Mesenteric fat pad (tissue), 1 donor: ENCODE measurements at places on chromosomes 2 and 18.

DNA sequence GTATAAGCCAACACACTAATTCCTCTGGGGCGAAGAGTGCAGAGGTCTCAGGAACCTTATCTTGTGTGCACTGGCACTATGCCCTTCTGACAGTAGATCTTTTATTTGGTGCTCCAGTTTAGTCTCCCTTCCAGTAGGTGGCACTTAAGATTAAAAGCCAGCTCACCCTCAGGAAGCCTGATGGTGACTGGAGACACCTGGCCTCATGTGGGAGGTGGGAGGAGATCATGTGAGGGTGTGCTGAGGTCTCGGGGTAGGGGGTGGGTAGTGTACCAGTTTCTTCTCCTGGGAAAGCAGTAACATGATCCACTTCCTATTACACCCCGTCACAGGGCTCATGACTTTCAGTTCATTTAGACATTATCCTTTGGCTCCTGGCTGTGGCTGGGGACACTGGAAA is 654.9 kb downstream of the ADCYAP1 start:
- no peak for DNase-seq

DNA sequence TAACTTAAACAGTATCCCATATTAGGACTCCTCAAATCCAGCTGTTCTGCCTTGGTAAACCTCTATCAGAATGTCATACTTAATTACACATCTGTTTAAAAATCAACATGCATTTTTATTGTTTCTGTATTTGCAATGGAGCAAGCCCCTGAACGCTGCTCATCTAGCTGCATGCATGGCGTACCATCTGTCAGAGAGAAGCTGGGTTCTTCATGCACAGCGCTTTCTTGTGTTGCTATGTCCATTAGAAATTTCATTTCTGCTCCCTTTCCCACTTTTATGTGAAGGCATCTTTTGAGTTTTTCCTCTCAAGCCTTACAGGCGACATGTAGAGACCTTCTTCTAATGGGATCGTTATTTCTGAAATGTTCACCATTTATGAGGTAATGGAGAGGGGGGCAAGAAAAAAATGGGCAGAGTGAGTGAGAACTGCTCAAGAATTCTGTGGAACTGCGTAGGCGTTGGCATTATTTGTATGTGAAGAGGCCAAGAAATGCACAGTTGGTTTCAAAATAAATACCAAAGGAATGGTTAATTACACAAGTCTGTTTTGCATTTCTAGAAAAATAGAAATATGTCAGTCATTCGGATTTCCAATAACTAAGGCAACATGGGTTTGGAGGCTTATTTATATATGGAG is 31.6 kb downstream of the INSIG2 start:
- no peak for DNase-seq

- no peak for DNase-seq
Measured at GRCh38 chr18:7338846-7339245, 108.0 kb downstream of the LRRC30 start.

DNA sequence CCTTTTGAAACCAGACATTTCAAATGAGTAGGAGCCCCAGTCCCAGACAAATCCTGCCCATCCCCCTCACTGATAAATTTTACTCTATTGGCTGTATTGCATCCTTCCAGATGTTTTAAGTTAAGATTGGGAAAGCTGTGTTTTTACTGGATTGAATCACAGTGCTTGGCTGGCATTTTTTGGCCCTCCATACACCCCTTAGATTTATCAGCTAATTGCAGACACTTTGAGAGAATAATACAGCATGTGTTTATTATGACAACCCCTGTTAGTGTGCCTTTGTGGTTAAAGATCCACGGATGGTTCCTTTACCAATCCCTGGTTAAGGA is 74.9 kb downstream of the ANTXR1 start:
- no peak for DNase-seq

DNA sequence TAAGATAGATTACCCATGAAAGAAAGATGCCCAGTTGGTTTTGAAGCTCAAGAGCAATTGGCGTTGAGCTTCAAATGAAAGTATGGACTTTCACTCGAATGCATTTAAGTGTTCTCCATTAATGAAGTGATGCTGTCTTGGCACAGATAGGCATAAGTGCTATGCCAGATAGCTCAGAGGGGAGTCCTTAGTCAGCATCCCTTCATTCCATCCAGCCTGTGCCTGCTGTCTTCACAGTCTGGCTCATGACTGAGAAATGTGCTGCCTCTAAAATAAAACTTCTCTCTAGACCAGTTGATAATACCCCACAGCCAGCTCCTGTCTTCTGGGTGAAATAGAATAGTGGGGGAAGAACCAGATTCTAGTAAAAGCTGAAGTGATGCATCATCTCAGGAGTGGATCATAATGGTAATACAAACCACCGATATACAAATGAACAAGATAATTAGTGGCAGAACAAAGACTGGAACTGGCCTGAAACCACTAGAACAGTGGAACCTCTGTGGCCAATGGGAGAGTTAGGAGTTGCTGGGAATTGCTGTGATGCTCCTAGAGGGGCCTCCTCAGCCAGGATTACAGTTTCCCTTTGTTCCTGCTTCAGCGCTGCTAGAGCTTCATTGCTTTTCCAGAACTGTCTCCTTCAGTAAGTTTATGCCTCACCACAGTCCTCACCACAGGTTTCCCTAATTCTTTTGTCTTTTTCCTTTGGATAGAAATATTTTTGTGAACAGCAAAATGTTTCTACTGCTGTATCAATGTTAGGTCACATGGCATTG is 359.3 kb downstream of the KIAA1328 start:
- no peak for DNase-seq

GRCh38 chr2:226971084-226971483 is 135.2 kb downstream of the RHBDD1 start:
- no peak for DNase-seq

- DNase-seq, result no peak
Measured at GRCh38 chr2:9232886-9233285, 26.3 kb downstream of the ASAP2 start.

- DNase-seq, result no peak
Measured at GRCh38 chr2:159228081-159228581, 58.4 kb downstream of the WDSUB1 start.

GRCh38 chr2:44722026-44722625 is 219.4 kb upstream of the SIX3 start:
- DNase-seq, result no peak

DNA sequence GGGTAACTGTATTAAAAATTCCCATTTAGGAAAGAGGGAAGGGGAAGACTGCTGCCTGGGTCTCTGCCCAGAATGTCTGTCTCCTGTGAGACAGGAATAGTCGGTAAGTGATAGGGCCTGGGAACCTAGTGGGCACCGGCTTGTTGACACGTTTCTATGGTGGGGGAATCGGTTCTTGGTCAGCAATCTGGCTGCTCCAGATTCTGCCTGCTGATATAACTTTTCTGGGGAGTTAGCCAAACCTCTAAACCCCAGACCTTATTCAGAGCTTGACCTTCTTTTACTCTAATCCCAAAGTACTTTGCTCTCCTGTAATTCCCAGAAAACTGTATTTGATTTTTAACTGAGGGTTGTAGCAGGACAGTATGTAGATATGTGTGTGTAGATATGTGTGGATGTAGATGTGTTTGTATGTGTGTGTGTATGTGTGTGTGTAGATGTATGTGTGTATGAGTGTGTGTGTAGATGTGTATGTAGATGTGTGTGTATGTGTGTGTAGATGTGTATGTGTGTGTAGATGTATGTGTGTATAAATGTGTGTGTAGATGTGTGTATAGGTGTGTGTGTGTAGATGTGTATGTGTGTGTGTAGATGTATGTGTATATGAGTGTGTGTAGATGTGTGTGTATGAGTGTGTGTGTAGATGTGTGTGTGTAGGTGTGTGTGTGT is 61.8 kb upstream of the TXNDC2 start:
- DNase-seq, result no peak

- no peak for DNase-seq
Measured at GRCh38 chr18:42426496-42427015, 471.5 kb downstream of the PIK3C3 start.

- DNase-seq, result no peak
Measured at GRCh38 chr2:120265006-120265405, 12.4 kb downstream of the RALB start.

DNA sequence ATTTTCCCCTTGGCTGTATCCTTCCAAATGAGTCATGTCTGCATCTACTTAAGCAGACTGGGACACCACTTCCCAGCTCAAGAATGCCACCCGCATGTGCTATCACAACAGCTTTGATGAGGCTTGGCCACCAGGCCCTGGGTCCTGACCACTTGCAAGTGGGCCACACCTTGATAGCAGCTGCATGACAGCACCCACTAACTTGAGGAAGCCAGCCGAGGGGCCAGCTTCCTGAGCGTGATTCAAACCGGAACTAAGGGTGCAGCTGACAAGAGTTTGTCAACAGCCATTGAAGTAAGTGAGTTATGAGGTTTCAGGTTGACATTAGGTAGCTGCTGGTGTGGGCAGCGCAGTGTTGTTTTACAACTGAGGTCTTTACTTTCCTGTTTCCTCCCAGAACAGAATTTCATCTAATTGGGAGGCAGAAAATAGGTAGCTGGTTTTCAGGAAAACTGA is 54.4 kb downstream of the EPHA4 start:
- no peak for DNase-seq

DNA sequence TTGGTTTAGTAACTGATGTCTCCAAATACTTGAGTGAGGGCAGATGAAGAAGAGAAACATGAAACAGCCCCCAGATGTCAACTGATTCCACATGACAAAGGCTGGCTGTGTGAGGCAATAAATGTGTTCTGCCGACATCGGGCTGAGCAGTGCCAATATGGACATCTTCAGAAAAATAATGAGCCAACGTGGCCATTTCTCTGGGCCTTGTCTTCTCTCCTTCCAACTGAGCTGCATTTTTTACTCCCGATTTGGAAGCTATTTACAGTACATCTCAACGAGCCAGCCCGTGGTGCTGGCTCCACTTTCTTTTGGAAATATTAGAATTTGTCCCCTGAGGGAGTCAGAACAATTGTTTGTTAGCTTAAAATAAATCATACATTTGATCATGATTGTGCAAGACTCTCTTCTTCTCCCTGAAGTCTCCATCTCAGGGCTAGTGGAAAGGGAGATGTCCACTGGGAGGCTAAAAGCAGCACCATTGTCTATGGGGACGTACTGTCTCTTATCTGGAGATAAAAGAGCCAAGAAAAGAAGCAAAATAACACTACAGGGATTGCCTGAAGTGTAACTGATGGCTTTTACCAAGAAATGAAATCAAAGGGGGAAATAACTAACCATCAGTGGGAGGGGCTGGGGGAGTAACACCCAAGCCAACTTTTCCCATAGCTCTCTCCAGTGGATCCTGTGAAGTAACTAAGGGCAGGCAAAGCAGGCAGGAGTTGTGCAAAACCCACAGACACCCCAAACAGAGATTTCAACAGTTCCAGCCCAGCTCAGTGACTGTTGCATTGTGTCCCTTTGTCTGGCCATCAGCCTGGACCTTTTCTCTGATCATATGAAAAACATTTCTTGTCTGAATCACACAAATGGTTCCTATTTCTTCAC is 114.8 kb downstream of the RDH14 start:
- DNase-seq, result no peak

DNA sequence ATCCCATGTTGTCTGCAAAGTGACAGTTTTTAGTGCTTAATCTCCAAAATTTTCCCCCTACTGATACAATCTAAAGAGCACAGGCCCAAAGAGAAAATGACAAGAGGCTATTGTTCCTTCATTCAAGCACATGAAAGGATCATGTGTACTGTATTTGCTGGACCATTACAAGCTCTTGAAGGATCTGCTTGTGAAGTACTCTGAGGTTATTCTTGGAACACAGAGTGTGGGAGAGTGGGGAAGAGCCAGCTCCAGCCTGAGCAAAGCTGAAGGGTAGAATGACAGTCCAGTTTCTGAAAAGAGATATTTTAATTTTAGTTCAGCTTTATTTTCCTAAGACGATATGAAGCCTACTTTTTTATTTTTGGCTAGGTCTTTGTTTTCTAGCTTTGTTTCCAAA is 112.2 kb downstream of the GALNT3 start:
- DNase-seq, result no peak

DNA sequence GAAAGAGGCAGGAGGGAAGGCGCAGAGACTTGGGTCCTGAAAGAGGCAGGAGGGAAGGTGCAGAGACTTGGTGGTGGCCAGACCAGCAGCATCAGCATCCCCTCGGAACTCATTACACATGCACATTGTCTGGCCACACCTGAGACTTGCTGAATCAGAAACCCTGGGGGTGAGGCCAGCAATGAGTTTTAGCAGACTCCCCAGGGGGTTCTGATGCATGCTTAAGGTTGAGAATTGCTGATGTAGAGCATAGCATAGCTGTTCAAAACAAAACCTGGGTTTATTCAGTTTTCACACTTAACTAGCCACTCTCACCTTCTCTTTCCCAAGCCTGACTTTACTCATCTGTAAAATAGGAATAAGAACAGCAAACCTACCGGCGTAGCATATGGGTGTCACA is 122.9 kb downstream of the MRO start:
- DNase-seq, result peak; percentile 83

- no peak for DNase-seq
Measured at GRCh38 chr2:200483729-200484198, 26.1 kb downstream of the KCTD18 start.

DNA sequence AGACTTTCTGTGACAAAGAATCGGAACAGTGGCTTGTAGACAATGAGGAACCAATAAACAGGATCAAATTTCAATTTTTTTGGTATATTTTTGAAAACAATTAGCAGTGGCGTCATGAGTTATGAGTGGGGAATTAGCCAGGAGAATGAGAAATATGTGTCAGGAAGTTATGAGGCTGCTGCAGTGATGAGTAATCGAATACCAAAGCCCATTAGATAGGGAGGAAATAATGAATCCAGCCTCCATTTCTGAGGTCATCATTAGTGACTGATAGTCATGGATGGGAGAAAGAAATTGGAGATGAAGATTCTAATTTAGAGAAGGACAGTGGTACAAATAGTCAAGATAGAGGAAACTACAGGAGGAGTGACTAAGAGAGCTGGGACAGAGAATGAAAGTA is 673.1 kb upstream of the VRK2 start:
- no peak for DNase-seq

- DNase-seq, result no peak
Measured at GRCh38 chr2:172323256-172323655, 104.1 kb upstream of the ITGA6 start.

- no peak for DNase-seq
Measured at GRCh38 chr18:68985172-68985820, 187.4 kb downstream of the CCDC102B start.

DNA sequence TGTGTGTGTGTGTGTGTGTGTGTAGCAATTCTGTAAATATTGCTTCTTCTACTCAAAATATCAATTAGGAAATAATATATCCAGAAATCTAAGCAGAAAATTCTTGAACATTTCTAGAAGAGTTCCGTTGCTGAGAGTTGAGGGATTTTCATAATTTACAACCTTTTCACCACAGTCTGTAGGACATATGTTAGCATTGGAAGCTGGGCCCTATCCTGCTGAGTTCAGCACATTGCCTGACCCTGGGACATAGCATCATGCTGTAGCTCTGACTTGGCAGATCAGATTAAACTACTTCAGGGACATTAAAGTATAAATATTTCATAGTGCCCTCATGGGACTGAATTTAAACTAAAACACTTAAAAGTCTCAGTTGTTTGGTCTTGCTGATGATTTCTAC is 129.2 kb upstream of the KCNH7 start:
- DNase-seq, result no peak

GRCh38 chr18:46656326-46657114 is 500 bp downstream of the LOXHD1 start:
- no peak for DNase-seq

DNA sequence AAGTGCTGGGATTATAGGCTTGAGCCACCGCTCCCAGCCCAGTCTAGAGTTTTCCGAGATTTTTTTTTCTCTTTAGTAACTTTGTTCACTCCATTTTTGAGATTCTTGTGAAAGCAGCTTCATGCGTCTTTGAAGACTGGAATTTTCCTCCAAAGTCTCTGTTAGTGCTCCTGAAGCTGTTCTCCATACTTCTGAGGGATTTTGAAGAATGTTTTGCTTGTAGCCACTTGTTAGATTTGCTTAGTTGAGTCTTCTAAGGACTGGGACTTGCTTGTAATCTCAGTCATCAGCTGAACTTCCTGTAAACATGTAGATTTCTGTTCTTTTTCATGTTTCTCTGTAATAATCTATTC is 234.3 kb downstream of the MYCN start:
- DNase-seq, result no peak
